ENCODE measurements at places on chromosomes 11 and 22. TPM values are rescaled to one million over a fixed set of nuclear protein-coding genes. Genes with fewer than 3 reads are reported as not detected.

OR9Q2 gene
- not detected for total RNA-seq

TRIM29 gene
- total RNA-seq, result not detected

CNGA4 gene
- 0.16 TPM for total RNA-seq

ANAPC15 gene
- total RNA-seq, result 77.9 TPM
